ENCODE measurements at places on chromosomes 2 and 18.

GRCh38 chr2:53129851-53130250 is 637.8 kb upstream of the CHAC2 start:
- no peak for DNase-seq

- no peak for DNase-seq
Measured at GRCh38 chr2:53668624-53669026, 99.0 kb upstream of the CHAC2 start.

DNA sequence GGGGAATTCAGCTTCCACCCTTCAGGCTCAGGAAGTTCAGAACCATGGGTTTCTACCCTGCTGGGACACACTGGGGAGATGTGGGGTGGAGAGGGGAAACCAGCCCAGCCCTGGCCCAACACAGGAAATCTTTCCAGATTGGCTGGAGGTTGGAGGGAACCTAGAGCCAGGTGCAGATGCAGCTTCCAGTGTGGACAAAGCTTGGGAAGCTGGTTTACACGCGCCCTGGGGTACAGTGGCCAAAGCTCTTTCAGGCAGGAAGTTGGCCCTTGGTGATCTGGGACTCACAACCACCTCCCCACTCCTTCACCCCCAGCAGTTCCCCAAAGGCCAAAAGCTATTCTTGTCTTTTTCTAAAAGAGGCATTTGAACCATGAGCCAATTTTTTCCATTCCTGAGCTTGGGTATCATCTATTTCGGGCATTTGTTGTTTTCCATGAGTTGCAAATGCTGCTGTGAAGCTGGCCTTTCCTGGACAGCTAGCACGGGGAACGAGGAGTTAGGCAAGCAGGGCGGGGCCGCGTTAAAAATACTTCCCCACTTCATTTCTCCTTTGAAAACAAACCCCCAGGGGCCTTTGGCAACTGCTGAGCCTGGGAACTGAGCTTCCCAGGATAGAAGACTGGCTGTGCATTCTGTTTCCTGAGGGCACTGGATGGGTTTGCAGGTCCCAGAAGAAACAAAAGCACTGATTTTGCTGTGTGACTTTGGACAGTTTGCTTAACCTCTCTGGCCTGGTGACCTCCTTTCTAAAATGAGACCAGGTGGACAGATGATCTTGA is 3.1 kb upstream of the ARID5A start:
- DNase-seq = no peak

GRCh38 chr2:36137612-36138011 is 218.0 kb upstream of the CRIM1 start:
- DNase-seq = no peak

DNA sequence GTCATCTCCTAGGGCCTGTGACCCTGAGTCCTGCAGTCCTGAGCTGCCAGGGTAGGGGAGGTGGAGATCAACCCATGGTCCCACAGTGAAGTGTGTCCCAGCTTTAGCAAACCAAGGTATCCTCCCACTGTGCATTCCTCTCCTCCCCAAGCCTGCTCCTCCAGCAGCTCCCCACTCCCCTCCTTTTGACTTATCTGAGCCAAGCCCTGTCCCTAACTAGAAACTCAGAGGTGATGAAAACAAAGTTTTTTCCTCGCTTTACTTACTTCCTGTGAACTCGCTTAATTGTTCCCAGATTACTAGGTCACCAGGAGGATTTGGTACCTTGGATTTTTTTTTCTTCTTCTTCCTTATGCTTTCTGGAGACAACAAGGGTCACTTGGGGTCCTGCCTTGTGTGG is 80.8 kb downstream of the EHD3 start:
- DNase-seq = no peak
